Fibroblast of villous mesenchyme (primary cell): ENCODE measurements at places on chromosomes 1 and 21.

DNA sequence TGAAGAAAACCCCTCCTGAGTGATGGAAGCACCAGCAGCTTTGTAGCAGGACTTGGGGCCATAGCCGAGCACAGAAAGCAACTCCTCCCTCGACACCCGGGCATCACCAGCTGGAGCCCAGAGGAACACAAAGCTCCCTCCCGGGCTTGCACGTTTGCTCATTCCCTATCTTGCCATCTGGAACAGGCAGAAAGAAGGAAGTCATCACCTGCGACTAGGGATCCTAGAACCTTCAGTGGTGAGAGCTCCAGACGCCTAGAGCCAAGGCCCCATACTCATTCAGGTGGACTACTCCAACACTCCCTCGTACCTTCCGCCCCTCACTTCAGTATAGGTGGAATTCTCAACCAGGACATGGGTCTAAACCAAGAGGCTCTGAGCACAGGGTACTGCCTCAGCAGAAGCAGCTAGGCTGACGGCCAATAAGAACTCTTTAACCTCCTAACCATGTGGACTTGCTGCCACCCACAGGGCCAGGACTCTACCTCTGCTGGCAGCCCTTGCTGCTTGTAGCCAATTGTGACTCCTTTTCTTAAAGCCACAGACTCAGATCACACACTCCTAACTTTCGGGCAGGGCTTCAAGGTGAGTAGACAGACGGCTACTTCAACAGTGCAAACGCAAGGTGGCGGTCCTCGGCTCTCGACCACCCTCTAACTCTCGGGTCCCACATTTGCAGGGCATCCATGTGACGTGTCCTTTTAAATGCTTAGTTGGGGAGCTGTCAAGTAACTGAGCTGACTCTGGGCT is 65.4 kb downstream of the NPHP4 start:
- no peak for DNase-seq

GRCh38 chr1:233735331-233735730 is 121.4 kb downstream of the KCNK1 start:
- no peak for DNase-seq

DNA sequence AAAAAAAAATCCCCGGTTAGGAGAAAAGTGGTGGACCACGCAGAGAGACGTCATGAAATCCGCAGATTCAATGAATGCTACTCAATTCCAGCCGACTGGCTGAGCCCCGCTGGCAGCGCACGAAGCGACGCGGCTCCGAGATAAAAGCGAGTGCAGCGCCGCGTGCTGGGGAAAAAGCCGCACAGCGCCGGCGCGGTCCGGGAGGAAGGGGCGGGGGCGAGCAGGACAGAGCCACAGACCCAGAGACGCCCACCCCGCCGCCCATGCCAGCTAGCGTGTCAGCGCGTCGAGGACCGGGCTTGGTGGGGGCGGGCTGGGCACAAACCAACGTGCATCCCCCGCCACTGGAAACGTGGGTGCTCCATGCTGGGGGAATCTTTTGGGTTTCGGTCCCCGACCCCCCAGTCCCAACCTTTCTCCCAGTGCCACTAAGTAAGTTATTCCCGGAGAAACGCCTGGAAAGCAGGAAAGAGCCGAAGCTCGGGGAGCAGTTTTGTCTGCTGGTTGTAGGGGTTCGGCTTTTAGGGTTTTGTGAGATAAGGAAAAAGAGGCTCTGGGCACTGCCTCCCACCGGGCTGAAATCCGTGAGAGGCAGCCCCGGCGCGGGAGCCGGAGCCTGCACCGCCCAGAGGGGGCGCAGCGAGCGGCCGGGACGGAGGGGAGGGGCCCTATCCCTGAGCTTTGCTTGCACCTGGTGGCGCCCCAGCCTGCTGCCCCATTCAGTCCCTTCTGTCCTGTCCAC is at the start of gene KCNJ6:
Gene KCNJ6 (minus strand): TSS at position 148 of the 742 bp plus-strand sequence. CDS start 75,775 bp downstream, outside the sequence.
- peak; percentile 39 for DNase-seq

DNA sequence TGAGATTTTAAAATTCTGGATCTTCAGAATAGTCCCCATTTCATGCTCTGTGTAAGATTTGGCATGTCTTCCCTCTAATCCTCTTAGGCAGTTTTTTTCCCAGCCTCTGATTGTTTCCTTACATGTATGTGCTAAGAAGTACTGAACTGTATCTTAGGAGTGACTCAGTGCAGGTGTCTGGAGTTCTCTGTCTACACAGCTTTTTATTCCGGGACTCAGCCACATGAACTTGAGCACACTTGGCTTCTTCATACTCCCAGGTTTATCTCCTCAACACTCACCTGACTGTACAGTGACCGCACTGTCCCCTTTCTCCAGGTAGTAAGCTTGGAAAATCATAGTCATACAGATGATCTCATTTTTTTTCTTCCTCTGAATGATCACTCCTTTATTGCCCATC is 50.7 kb downstream of the SYT14 start:
- no peak for DNase-seq

- DNase-seq: peak; percentile 41
Observed at GRCh38 chr1:151612501-151613281, 841 bp downstream of the SNX27 start.
